ENCODE measurements at places on chromosomes 13 and 19. TPM values are rescaled to one million over a fixed set of nuclear protein-coding genes. Genes with fewer than 3 reads are reported as not detected.

GRCh38 chr19:19140476-19140875, 2.2 kb upstream of the TMEM161A start:
- DNase-seq, result no peak

CRX gene
- not detected for total RNA-seq

- DNase-seq, result no peak
These were observed 10.8 kb upstream of the CEACAM1 start for GRCh38 chr19:42538841-42539709.

ZNF443 gene
- 1.8 TPM for total RNA-seq

DNA sequence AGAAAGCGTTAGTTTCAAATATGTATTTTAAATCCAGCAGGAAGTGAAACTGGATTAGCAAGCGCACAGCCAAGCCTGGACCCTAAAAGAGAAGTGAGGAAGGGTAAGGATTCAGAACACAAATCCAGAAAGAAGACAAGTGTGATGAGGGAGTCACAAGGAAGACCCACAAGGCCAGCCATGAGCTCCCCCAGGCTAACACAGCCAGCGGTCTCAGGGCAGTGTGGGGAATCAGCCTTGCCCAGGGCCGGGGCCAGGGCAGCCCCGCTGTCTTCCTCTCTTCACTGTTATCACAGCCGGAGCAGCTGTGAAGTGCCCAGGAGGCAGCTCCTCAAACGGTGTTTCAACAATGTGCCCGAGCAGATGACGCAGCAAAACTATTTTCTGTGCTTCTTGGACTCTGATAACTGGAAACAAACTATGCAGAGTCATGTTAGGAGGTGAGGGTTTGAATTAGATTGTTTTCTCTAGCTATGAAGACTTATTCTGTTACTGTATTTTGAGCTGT, 12.2 kb upstream of the CDC16 start:
- DNase-seq, result no peak

- DNase-seq, result no peak
These were observed 5.2 kb downstream of the ITPKC start for GRCh38 chr19:40721936-40722661.

GZMM gene
- total RNA-seq, result 41.6 TPM

DNA sequence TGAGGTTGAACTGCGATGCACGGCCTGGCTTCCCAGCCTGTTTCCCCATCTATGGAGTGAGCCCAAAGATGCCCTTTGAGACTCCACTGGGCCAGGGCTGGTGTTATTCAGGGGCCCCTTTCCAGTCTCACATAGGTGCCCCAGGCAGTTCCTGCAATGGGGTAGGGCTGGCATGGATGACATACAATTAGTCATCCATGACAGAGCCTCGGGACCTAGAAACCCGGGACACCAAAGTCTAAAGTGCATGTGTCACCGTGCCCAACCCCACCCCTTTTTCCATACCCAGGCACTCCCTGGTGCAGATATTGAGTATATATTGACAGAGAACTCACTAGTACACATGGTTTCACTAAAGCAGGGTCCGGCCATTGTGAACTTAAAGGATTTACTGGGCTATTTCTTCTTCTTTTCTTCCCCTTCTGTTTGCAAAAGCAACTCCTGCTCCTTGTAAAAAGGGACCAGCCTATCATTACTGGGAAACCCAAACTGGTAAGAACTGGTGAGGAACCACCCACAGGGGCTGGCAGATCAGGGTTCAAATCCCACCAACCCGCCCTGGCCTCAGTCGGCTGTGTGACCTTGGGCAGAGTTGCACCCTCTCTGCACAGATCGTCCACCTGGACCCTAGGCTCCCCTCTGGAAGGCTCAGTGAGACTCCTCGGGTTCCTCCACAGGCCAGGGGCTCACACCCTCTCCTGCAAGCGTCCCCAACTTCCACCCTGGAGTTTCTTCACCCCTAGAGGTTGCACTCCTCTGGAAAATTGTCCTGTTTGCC, 2.7 kb downstream of the B3GNT3 start:
- DNase-seq, result no peak

DNA sequence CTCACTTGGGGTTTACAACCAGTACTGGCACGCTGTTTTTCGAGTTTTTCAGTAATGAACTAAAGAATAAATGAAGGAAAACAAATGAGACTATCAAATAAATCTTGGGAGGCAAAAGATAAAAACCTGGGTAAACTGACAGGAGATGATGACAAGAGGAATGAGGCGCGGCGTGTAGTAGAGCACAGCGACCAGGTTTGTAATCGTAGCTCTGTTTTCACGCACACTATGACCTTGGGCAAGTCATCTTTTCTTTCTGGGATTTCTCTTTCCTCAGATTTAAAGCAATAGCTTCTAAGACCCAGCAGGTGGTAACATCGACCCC, 419 bp downstream of the MRPS31 start:
- no peak for DNase-seq

DNA sequence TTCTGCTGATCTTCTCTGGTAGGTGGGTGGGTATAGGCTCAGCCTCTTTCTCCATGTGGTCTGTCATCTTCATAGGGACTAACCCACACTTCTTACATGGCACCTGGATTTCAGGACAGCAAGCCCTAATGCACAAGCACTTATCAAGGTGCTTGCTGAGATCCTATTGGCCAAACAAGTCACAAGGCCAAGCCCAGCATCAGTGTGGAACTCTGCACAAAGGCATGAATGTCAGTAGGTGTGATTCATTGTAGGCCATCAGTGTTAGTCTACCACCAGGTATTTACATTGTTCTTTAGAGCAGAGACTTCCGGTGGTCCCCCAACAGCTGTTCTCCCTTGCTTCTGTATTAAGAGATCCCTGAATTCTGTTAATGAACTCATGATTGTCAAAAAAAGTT, 8.3 kb upstream of the RB1 start:
- no peak for DNase-seq

THSD1 gene
- 0.60 TPM for total RNA-seq

PRRG2 gene
- total RNA-seq, result 0.49 TPM

GRCh38 chr13:45255247-45255987, 54.6 kb upstream of the KCTD4 start:
- DNase-seq, result no peak

DNA sequence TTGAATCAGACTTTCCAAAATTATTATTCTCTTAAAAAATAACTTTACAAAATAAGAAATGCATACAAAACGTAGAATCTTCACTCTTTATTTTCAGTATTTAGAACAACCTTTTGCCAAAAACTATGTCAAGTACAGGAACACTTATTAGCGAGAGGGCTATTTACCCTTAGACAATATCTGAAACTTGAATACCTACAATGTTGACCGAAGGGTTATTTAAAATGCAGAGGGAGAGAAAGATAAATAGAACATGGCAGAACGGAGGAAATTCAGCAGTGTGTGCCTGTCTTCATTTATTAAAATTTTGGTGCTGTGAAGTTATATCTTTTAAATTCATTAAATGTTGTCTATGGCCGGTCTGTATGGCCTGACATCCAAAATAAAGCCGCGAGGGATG, 198.8 kb downstream of the EFNB2 start:
- no peak for DNase-seq

- DNase-seq, result no peak
These were observed 1.4 kb downstream of the DUXA start for GRCh38 chr19:57165846-57166245.

- no peak for DNase-seq
These were observed 31.6 kb upstream of the TFDP1 start for GRCh38 chr13:113552786-113553434.

SIAH3 gene
- total RNA-seq, result 1.6 TPM

DNA sequence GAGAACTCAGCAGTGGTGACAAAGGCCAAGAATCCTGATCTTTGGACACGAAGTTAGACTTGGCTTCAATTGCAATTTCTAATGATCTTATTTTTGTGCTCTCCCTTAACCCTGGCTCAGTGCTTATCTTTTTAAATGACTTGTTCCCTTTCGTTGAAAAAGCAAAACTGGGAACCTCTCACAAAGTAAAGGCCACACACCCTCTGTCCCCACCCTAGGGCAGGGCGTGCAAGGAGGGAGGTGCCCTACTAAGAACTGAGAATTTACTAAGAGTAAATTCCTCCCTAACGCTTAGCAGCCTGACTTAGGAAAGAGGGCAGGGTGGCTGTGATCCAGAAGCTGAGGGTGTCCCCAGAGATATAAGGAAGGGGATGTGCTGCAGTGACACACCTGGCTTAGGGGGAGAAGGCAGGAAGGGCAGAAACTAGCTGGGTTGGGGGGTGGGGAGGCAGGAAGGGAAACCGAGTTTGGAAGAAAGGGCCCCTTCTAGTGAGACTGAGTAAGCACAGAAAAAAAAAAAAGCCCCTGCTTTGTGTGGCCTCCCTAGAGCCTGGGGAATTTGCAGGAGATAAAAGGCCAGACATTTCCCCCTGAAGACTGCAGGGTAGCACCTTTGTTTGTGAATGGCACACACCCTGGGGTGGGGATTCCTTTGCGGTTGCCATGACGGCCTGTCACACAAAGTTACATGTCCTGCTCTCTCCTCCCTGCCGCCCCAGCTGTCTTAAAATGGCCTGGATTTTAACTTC, 435.1 kb downstream of the EFNB2 start:
- no peak for DNase-seq

SYCN gene
- total RNA-seq, result not detected

DNA sequence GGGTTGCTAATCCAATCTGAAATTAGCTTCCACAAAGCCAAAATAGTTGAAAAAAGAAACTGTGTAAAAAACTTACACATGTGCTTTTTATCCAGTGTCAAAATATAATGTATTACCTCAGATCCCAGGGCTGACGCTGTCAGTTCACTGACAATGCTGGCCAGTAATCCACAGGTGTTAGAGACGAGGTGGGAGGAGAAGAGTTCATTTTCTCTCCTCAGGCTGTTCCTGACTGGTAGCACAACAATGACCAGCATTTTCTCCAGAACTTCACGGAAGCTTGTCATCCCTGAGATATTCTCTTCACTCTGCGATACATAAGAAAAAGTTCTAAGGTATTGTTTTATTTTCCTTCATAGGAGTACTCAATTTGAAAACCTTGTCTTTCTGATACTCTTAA, 146.9 kb downstream of the MYCBP2 start:
- DNase-seq, result no peak

- no peak for DNase-seq
These were observed 553.9 kb upstream of the ARGLU1 start for GRCh38 chr13:107121793-107122192.

DNA sequence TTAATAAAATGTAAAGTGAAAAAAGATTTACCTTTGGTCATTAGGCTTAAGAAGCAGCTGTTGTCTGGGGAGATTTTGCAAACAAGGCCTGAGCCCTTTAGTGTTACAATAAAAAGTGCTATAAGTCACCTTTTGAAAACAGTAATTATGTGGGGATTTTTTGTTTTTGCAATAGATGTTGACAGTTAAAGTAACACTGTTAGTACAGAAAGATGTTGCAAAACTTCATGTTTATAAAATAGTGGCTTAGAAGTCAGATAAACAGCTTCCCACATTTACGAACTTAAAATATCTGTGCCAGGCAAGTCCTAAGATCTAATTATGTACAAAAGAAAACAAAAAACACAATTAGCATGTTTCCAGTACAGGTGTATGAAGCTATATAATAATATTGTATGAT, 138.0 kb upstream of the IRS2 start:
- DNase-seq, result no peak

DNA sequence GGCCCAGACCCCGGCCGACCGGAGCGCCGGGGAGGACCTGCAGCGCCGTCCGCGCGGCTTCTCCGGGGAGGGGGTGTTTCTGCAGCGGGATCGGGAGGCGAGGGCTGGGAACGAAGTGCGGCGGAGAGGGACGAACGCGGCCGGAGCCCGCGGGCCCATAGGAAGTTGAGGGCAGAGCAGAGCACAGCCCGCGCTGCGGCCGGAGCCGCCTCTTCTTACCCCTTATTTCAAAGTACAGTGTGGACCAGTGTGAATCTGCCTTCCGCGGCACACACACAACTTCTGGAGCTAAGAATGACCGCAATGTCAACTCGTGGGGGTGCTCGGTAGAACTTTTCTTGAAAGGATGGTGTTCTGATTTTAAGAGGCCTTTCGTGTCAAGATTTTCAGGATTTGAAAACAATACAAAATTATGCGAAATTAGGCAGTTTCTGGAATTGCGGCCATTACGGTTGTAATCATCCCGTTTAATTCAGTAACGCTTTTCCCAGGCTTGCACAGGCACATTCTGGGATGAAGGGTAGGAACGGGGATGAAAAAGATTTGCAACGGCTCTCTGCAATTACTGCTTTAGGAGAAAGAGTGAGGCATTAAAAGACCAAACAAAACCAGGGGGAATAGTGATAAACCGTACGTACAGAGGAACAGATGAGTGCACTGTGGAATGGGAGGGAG, 821 bp downstream of the TDRD3 start:
- no peak for DNase-seq

Measured in CD4-positive, alpha-beta T cell (primary cell).